Neural progenitor cell (in vitro differentiated cells): ENCODE measurements at places on chromosomes 13 and 19. TPM values are rescaled to one million over a fixed set of nuclear protein-coding genes. Genes with fewer than 3 reads are reported as not detected.

- H3K4me1 ChIP-seq: peaks cover 27% of the 10 kb centered on the region
- H3K36me3 ChIP-seq: no peaks in the 10 kb centered on the region
- H3K27me3 ChIP-seq: peaks cover 30% of the 10 kb centered on the region
- peak; percentile 54 for DNase-seq
Observed at GRCh38 chr19:45079911-45080370, 881 bp downstream of the GEMIN7 start.

- DNase-seq: no peak
- no peaks in the 10 kb centered on the region for H3K4me1 ChIP-seq
- no peak overlapping the region for H3K4me3 ChIP-seq
- H3K36me3 ChIP-seq: no peaks in the 10 kb centered on the region
Observed at GRCh38 chr19:16419669-16420335, 52.0 kb downstream of the EPS15L1 start.

DNA sequence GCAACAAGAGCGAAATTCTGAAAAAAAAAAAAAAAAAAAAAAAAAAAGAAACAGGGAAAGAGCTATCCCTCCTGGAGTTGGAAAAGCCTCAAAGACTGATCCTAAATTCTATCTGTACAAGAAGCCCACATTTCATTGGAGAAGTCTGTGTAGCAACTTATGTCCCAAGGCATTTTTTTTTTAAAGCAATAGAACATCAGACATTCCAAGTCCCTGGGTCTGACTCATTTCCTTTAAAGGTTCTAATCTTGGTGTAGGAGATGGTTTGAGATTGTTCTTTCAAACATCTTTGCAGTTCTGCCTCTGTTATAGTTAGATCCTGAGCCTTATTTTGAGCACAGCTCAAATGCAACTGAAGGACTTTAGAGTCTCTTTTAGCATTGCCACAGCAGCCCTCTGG is 706.5 kb upstream of the MIR17HG start:
- H3K36me3 ChIP-seq: no peaks in the 10 kb centered on the region
- DNase-seq: no peak
- H3K27ac ChIP-seq: no peak overlapping the region

GRCh38 chr13:111639196-111639705 is 318.8 kb downstream of the TEX29 start:
- H3K36me3 ChIP-seq: no peaks in the 10 kb centered on the region
- no peak overlapping the region for H3K4me3 ChIP-seq
- H3K4me1 ChIP-seq: no peaks in the 10 kb centered on the region
- H3K27ac ChIP-seq: no peak overlapping the region

DNA sequence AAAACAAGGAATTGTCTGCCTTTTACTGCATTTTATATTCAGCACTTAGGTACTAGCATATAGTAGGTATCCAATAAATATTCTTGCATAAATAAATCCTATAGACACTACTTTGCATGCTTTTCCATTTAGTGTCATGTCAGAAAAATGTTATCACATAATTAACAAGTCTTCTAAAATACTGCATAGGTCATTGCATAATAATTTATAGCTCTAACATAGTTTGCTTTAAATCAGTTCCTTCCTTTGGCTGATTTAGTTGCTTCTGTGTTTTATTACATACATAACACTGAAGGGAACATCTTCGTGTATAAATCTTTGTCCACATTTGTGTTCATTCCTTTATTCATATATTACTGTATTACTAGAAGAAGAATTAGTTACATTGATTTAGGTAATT is 36.2 kb downstream of the WASF3 start:
- H3K4me1 ChIP-seq: peaks cover 28% of the 10 kb centered on the region
- no peaks in the 10 kb centered on the region for H3K27me3 ChIP-seq
- H3K4me3 ChIP-seq: no peak overlapping the region
- no peak for DNase-seq

Gene LHB
- total RNA-seq: not detected in 2 replicates

Gene POMP
- total RNA-seq: 66.6 and 98.9 TPM in 2 replicates
